ENCODE measurements at places on chromosomes 5 and 9.
A peak's percentile ranks its signal among the peaks of the same experiment; 100 is the strongest.

DNA sequence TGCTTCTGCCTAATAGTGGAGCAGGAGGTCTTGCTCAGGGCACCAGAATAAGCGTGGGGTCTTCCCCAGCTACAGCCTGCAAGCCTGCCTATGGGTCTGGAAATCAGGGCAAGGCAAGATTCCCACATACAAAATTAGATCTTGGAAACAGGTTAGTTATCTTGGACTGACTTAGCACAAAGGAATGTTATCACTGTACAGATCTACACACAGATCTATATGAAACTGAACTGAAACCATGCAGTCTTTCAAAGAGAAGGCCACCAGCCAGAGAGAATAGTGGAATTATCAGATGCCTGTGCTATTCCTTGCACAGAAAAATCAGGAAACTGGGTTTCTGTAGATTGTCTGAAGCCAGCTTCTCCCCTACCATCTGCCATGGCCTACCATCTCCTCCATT is 585.7 kb downstream of the ACTL7B start:
- DNase-seq: peak; percentile 42

GRCh38 chr9:99023831-99024230 is 80.1 kb downstream of the COL15A1 start:
- DNase-seq: peak; percentile 78

DNA sequence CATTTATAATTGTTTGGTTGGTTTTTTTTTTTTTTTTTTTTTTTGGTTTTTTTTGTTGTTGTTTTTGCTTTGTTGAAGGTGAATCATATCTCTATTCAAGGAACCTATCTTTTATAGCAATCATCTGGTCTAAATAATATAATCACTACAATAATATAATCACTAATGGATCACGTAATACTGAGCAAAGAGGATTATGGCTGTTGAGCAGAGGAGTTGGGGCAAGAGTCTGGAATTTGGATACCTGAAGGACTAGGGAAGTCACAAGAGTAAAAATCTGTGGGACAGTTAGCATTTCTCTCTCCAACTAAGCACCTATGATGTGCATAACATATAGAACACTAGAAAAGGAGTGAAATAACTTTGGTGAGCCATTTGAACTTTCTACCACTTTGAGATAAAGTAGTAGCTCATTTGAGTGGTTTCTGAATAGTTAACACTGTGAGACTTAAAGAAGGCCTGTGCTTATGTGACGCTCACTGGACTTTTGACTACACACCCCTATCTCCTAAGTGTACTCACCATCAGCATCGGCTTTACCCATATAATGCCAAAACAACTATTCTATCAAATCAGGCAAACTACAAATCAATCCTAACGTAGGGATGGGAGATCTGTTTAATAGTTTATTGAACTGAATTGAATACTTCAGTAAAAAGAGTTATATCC is 564.9 kb upstream of the TUSC1 start:
- no peak for DNase-seq

GRCh38 chr5:14212838-14213237 is 69.7 kb downstream of the TRIO start:
- no peak for DNase-seq

GRCh38 chr9:127308652-127309434 is 44.3 kb downstream of the GARNL3 start:
- peak; percentile 41 for DNase-seq

DNA sequence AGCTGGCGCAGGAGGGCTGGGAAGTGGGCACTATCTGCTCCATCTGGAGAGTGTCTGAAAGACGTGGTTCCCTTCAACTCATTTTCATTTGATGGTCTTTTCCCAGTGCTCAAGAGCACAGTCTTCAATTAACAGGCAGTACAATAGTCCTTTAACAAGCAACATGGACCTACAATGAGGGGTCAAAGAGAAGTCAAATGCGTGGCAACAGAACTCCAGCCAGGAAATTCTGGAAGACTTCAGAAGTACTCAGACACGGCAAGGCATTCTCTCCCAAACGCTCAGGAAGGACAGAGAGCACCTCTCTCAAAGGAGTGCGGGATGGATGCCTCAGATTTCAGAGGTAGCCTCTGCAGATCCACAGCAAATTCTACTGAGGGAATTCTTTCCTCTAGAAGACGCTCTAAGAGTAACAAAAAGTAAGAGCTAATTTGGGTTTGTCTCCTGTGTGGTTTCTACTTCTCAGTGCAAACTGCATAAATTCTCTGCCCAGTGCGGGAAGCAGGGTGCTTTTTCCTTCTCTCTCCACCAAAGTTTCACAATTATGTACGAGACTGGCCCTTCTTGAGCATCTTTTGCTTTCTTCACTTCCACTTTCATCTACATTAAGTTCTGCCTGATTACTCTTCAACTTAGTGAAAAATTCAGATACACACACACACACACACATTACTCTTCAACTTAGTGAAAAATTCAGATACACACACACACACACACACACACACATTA is 56.4 kb downstream of the LHFPL2 start:
- DNase-seq: no peak

DNA sequence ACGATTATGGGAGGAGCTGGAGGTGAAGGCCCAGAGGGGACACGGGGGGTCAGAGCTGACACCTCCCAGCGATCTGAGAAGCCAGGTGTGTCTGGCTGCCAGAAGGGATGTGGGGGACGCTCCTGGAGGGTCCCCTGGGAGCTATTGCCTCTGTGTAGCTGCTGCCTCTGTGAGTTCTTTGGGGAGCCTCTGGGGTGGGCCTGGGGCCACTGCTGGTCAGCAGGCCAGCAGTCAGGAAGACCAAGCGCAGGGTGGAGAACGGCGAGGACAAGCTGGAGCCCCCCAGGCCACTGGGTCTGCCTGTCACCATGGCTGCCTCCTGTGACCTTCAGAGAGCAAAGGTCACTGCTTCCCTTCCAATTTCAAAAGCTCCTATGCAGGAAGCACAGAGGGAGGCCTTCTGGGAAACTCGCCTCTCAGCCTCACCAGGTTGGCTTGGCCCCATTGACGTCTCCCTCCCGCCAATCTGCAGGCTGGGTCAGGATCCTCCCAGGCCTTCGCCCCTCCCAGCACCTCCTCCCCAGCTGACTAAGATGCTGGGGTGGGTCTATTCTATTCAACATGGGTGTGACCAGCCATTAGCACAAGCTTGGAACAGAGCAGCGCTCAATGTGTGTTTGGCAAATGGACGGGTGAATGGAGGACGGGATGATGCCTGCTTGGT is 126.4 kb downstream of the GAPVD1 start:
- DNase-seq: no peak

DNA sequence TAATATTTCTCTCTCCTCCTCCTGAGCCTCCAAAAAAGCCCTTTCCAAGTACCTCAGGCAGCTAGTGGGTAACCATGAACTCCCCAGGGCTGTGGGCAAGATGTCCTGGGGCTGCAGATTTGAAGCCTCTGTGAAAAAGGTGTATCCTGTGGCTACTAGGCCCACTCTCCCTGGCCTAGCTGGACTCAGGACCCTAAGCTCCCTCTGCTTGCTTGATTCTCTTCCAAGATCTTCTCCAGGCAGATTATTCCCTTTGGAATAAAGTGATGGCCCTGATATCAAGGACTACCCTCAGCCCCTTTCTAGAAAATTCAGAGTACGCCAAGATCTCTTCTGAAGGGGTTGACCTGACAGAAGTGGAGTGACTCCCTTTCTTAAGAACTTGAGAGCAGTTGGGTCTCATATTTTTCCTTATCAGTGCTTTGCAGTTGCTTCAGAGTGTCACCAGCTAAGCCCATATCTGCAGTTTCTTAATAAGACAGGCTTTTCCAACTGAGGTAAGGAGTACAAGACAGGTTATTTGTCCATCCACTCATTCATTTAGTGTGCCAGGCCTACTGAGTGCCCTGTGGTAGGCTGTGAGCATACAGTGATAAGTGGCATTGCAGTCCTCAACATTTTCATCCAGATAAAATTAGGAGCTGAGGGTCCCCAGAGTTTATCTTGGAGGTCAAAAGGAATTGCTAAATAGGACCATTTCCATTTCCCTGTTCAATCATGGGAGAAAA is 42.5 kb downstream of the CYSTM1 start:
- DNase-seq: no peak

DNA sequence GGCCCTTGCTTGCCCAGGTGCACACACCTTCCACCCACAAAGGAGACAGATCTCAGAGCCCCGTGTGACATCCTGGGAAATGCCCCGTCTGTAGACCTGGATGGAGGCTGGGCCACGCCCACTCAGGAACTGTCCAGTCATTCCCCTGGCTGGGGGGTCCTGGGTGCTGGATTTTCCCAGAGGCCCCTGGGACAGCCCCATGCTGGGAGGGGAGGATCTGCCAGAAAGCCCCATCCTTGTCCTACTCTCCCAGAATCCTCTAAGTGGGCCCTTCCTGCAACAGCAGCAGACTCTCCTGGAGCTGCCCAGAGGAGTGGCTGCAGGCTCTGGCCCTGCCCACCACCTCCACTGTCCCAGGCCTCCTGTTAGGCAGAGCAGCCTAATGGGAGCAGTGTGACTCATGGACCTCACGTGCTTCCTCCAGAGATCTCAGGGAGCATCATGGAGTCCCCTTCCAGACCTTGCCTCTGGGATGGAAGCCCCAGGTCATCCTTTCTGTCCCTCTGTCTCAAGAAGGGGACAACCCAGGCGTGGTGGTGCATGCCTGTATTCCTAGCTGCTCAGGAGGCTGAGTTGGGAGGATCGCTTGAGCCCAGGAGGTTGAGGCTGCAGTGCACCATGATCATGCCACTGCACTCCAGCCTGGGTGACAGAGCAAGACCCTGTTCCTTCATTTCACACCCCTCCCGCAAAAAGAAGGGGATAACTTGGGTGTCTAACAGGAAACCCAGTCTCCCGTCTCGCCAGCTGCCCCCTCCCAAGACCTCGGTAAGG is 51.7 kb downstream of the JADE2 start:
- peak; percentile 40 for DNase-seq

GRCh38 chr5:165565911-165566310 is 2060.5 kb downstream of the MAT2B start:
- no peak for DNase-seq

GRCh38 chr9:1717882-1718281 is 297.3 kb upstream of the SMARCA2 start:
- no peak for DNase-seq

DNA sequence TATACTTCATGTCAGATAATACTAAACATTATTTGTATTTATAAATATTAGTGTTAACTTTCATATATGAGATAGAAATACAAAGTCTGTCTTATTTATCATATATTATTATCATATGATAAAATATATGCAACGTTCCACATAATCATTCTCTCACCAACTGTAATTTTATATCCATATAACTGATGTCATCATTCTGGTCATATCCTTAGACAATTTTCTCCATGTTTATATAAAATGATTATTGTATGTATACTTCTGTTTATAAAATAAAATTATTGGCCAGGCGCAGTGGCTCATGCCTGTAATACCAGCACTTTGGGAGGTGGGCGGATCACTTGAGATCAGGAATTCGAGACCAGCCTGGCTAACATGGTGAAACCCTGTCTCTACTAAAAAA is 2007.1 kb downstream of the EFNA5 start:
- DNase-seq: no peak

GRCh38 chr5:163885117-163885516 is 379.7 kb downstream of the MAT2B start:
- no peak for DNase-seq

DNA sequence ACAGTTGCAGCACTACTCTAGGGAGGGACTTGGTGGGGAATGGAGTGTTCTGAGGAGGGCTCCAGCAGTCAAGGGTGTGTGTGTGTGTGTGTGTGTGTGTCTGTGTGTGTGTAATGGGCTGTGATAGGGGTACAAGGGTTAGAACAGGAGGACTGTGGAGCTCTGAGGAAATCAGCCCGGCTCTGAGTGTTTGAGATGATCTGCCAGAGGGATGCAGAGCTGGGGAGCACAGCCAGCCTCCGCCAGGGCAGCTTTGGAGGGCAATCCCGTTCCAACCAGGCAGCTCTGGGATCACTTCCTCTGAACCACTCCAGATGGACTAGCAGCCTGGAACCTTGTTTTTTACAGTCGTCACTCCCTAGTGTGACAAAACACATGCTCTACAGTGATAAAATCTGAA is 3.0 kb upstream of the SLC6A7 start:
- no peak for DNase-seq

DNA sequence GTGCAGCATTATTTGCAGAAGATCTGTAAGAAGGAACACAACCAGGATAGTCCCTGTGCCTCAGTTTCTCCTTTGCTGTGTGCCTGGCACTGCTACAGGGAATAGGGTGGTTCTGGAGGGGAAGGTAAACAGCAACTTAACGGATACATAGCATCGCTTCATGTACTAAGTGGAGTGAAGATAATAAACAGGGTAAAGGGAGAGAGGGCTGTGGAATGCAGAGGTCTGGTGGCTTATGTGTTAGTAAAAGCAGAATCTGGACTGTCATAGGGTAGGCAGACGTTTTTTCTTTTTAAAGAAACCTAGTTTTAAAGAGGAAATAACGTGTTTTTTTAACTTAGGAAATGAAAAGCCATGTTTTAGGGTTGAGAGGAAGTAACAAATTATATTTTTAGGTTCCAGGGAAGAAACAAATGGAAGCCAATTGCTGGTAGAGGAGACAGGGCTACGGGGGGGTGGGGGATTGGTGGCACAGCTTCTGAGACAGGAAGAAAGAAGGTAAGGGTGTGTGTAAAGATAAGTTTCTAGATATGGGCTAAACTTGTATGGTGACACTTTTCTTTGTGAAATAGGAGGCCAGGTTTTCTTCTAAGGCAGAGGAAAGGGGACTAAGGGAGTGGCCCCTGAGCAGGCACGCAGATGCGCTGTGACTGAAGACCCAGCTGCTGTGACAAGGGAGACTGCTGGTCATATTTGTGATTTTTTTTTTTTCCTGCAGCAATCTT is 1.3 kb downstream of the GNG10 start:
- DNase-seq: no peak

DNA sequence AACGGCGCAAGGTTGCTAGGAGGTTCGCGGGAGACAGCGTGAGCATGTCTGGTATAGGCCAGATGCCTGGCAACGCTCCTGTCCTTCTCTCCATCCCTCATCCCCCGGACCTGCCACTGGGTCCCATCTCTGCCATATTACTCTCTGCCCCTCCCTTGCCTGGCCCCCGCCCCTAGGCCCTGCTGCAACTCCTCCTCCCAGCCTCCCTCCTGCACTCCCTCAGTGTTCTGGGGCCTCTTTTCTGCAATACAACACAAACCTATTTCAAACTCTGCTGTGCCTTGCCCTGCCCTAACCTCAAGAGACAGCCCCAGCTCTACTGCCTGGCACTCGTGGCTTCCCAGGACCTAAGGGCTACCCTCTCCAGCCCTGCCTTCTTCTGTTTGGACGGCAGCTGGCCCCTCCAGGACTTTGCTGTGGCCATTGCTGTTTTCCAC is 8.9 kb upstream of the DBN1 start:
- no peak for DNase-seq
